ENCODE measurements at places on chromosomes 5 and 9.

DNA sequence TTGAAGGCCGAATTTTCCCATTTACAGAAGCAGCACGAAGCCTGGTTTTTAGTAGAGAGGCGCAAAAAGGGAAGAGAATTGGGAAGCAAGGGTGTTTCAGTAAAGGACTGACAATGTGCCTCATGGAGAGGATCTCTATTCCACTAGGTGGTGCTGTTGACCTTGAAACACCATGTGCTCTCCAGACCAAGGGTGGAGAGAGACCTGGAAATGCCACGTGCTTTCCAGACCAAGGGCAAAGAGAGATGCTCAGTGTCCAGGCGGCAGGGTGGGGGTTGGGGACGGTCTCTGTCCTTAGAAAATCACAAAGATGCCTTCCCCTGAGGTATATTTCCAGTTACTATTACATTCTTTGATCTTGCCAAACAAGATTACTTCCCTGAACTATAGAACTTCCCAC lies 425.3 kb downstream of the CSNK1G3 start:
- no peak for DNase-seq

DNA sequence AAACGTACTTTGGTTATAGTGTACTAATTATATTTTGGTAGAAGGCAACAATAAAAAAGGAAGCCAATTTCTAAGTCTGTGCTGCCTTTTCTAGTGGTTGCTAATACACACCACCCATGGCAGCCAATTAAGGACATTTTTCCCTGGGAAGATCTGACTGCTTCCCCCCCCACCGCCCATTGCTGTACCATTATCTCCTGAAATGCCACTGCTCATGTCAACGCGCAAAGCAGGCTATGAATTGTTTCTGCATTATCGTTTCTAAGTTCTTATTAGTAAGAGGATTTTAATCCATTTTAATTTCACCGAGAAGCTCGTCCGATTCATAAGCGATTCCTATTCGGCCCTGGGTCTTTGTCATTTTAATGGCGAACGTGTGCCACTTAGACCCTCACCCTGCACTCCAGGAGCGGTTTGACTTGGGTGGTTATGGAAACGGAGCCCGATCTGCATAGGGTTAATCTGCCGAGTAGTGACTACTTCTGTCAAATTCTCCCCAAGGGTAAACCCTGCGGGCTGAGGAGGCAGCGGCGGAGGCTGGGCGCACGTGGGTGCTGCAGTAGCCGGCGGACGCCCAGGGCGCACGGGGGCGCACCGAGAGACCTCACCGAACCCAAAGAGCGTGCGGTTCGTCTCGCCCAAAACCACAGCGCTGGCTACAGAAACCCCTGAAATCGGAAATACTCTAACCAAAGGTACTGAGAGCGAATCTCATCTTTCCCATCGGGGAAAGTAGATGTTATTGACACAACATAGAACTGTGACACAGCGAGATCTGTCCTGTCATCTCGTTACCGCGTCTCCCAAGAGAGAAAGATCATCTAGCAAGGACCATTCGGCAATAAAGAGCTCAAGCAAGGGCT lies 55.8 kb upstream of the SHC3 start:
- DNase-seq, result no peak

DNA sequence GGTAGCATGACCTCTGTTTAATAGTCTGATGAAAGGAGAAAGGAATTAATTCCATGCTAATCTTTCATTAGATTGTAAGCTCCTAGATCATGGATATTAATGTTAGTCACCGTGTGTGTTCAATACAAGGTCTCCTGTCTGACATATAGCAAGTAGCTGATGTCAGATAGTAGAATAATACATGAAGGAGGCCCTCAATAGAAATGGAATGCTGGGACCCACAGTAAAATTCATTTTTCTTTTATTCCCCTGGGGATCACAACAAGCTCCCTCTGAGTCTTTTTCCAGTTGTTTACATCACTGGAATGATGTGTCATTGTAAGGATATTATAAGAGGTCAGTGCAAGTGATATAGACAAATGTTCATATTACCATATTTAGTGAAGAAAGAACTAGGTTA lies 240.3 kb upstream of the TRPC7 start:
- DNase-seq, result no peak

GRCh38 chr5:100755435-100755834 lies 147.6 kb downstream of the ST8SIA4 start:
- DNase-seq, result no peak

- no peak for DNase-seq
These were observed 42.6 kb downstream of the NPR3 start for GRCh38 chr5:32753765-32754164.

DNA sequence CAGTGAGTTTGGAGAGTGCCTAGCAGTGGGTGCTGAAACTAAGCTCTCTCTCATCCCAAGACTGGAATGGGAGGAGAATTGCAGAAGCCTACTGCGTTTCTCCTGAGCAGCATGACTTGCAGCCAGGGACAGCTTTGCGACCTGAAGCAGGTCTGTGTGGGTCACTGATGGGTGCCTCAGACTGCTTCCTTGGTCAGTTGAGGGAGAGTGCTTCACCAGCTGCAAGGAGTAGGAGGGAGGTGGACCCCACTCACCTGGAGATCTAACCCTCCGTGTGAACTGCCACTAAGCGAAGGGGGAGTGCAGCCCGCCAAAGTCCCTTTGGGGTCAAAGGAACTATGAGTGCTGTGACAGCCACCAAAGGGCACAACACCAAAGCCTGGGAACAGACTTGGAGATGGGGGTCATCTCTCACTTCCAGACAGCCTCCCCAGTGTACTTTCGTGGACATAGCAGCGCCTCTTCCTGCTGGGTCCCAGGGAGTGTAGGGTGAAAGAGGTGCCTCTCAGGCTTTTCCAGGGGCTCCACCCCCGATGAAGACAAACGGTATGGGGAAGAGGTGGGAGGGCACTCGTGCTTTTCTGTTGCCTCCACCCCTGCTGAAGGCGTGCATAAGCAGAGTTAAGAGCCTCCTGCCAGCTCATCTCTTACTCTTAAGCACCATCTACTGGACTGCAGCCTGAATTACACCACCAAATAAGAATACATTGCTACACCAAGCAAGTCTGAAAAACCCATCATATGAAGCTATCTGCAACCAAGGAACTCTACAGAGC lies 34.3 kb upstream of the MACIR start:
- DNase-seq, result no peak

Measured in hypothalamus (tissue), 51 donors.